Islet precursor cell (in vitro differentiated cells): ENCODE measurements at places on chromosomes 12 and 14.
A peak's percentile ranks its signal among the peaks of the same experiment; 100 is the strongest.

DNA sequence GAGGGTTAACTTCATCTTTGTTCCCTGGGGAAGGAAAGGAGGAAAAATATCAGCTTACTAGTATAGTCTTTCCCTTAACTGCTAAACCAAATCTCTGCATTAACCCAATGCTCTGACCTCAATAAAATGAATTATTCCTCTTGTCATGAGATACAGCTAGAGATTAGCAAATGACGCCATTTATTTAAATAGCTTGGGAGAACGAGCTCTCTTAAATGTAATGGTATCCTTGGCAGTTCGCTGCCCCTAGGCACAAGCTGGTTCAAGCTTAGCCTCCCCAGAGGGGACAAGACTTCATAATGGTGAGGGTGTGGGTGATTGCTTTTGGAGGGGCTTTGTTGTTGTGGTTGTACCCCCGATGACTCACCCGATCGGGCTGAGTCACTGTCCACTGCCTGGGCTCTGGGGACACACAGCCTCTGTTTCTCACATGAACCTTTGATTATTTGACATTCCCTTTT, 19.6 kb downstream of the FNTB start:
- DNase-seq, result no peak

- peak; percentile 29 for DNase-seq
Measured at GRCh38 chr12:128078301-128078971, 188.5 kb upstream of the TMEM132C start.

GRCh38 chr12:26690601-26691000, 142.4 kb downstream of the ITPR2 start:
- DNase-seq, result no peak

DNA sequence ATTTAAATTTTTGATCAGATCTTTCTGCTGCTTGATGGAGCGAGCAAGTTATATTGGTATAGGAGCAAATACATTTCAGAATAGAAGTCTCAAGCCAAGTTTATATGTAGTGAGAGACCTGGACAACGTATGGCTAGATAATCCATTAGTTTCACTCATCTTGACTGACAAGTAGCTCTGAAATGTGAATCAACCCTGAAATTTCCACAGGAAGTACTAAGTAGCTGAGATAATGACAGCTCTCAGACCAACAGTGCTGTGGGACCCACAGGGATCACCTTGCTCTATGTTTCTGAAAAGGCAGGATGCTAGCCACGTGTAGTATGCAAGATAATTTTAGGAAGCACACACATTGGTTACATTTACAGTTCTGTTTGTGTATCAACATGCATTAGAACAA, 258.6 kb upstream of the FOXN3 start:
- DNase-seq, result no peak

GRCh38 chr12:47817272-47818006, 2.3 kb downstream of the HDAC7 start:
- DNase-seq, result no peak

GRCh38 chr14:70188322-70188658, 461 bp downstream of the SLC8A3 start:
- no peak for DNase-seq

DNA sequence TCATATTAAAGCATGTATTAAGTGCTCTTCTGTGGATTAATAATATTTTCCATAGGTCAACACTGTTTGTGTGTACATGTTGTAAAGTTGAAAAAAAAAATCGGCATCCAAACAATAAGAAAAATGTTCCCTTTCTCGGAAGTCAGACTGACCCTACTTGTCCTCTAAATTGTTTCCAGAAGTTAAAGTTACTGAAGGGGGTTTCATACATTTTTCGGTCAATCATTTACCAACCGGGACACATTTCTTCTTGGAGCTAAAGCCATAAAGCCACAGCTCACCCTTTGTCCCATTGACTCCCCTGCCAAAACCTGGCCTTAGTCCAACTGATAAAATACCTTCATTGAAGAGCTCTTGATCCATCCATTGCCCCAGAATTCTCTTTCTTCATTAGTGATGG, 230.0 kb downstream of the ANO2 start:
- DNase-seq, result no peak

GRCh38 chr12:77979597-77980250, 149.0 kb downstream of the NAV3 start:
- no peak for DNase-seq

- no peak for DNase-seq
Measured at GRCh38 chr12:57366315-57366714, 64.5 kb downstream of the R3HDM2 start.

DNA sequence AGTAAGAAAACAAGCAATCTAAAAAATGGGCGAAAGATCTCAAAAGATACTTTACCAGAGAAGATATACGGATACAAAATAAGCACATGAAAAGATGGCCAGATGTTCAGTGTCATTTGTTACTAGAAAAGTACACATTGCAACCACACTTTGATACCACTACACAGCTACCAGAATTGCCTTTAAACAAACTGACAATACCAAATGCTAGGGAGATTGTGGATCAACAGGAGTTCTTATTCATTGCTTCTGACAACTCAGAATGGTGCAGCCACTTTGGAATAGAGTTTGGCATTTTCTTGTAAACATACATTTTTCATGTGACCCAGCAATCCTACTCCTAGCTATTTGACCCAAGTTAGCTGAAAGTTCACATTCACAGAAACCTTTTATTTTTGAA, 136.3 kb downstream of the FUT8 start:
- no peak for DNase-seq

DNA sequence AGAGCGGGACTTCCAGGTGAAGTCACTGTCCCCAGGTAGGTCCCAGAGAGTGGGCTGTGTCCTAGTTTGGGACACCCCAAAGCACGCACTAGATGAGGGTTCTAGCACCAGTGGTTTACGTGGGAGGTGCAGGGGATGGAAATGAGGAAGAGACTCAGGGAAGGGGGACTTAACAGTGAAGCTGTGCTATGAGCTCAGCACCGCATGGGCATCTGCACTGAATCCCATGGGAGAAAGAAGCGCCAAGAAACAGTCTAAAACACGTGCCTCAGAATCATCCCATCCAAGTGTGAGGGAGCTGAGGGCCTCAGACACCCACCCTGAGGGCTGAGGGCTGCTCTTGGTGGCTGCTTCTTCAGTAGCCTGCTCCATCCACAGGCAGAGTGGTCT, 71.5 kb upstream of the ZFP36L1 start:
- peak; percentile 52 for DNase-seq

- no peak for DNase-seq
Measured at GRCh38 chr14:75996488-75996887, 10.9 kb downstream of the IFT43 start.

- DNase-seq, result no peak
Measured at GRCh38 chr12:206746-207440, 7.1 kb downstream of the SLC6A12 start.

DNA sequence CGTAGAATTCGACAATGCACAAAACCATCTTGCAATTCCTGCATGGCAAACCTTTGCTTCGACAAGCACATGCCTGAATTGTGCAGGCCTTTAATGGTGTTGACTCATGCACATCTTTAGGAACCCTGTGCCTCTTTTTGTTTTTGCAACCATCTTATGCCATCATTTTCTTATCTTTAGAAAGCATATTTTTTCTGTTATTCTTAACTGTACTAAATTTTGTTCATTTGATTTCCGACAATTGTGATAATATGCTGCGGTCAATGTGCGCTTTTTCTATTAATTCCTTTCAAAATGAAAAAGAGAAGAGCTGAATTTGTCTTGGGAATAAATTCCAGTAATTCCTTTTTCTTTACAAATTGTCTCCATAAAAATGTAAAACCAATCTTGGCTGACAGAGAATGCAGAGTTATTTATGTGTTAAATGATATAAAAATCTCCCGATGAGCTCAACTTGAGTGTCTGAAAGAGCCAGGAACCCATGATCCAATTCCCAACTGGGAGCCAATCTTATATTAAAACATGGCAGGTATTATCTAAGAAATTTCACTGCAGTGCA, 20.1 kb upstream of the CDK17 start:
- DNase-seq, result no peak

- peak; percentile 62 for DNase-seq
Measured at GRCh38 chr12:116164250-116165035, 113.0 kb downstream of the MED13L start.

DNA sequence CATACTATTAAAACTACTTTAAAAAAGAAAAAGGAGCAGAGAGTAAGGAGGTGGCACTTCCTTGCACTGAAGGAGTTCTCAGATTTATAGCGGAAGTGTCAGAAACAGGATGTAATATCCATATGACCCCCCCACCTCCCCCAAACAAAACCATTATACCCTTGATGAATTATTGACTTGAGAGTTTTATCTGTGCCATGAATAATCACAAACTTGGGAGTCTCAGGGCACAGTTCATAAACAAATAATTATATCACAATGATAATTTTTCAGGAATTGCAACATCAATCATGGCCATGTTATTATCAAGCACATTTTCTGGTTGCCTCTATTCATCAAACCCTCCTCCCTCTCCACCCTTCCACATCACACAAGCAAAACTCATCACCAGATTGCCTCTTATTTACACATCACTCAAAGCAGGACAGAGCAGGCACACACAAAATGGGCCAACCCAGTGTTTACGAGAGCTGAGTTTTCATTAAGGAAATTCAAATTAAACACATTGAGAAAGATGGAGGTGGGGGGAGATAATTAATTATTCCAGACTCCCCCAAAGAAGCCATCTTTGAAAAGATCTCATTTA, 141.4 kb downstream of the EGLN3 start:
- DNase-seq, result no peak

DNA sequence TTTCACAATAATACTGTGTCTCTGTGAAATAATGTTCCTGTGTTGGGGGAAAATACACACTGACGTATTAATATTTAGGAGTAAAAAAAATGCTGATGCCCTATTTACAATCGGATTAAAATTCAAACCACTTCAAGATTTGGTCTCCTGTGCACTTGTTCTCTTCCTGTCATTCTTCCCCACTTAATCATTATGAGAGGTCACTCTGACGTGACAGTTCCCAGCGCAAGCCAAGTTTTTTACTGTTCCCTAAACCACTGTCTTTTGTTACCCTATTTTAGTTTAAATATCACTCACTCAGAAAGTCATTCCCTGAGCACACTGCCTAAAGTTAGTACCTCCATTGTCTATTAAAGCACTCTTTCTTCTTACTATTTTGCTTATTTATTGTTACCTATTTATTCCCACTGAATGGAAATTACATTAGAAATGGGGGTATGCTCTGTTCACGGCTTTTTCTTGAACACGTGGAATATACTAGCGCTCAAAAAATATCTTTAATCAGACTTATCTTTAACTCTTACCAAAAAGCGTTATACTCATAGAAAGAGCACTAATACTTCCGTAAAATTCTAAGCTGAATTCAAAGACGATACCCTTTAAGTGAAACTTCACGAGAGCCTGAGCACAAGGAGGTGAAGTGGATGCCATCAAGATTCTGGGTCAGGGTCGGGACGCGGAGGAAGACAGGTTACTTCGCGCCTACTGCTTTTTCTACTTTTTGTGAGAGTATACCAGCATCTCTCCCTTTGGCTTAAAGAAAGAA, 670 bp upstream of the PSMA3 start:
- DNase-seq, result no peak

- DNase-seq, result no peak
Measured at GRCh38 chr14:95533822-95534221, 1.0 kb upstream of the GLRX5 start.

DNA sequence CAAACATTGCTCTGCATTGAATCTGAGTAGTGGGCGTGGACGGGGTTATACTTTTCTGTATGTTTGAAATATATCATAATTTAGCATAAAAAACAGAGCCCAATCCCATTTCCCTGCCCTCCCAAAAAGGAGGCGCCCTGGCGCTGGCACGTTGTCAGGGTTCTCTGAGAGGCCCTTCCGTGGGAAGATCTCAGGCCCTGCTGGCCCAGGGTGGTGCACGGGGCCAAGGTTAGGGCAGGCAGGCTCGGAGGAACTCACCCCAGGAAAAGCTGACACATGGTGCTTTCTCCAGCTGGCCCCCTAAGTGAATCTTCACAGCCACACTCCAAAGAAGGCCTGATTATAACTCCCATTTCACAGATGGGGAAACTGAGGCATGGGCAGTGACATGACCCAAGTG, 17.2 kb downstream of the DIO3 start:
- no peak for DNase-seq

- DNase-seq, result no peak
Measured at GRCh38 chr14:61733972-61734371, 28.2 kb upstream of the SNAPC1 start.

GRCh38 chr12:4894019-4894418, 15.7 kb upstream of the KCNA1 start:
- no peak for DNase-seq

GRCh38 chr12:79294590-79294989, 396.2 kb downstream of the PAWR start:
- no peak for DNase-seq

DNA sequence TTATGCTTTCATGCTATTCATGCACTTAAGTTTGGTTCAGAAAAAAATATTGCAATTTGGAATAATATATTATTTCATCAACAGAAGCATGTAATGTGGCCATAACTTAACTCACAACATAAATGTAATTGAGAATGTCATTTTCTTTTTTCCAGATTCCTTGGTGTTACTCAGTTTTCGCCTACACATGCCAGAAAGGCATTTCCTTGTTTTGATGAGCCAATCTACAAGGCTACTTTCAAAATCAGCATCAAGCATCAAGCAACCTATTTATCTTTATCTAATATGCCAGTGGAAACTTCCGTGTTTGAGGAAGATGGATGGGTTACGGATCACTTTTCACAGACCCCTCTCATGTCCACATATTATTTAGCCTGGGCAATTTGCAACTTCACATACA, 14.4 kb downstream of the TRHDE start:
- DNase-seq, result no peak

DNA sequence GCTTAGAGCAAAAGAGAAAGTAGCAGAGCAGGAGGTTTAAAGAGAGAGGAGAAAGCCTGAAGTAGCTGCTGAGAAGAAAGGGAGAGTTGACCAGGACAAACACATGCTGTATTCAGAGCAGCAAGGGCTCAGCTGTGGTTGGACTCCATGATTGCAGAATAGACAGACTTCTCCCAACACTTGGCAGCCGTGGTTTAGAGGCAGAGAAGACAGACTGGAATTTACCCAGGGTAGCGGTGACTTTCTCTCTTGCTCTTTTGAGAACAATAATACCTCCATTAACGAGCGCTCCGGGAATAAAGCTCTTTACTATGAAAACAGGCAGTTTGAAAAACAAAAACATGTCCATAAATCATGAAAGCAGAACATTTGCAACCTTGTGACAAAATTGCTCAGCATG, 21.4 kb upstream of the IGF1 start:
- no peak for DNase-seq

DNA sequence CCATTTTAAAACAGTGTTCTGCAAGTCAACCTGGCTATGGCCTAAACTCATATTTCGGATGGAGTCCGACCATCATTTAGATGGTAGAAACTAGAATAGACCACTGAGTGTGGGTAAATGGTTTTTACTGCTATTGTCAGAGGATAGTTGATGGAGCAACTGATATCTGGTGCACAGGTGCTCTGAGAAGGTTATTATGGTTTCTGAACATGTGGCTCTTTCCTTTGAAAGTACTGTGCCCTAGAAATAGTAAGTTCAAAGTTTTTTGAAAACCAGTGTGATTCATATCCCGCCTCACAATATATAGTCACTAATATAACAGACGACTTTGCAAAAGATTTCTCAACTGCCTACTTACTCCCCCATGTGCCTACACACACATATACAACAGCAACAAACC, 64.4 kb upstream of the BTG1 start:
- DNase-seq, result no peak

- DNase-seq, result no peak
Measured at GRCh38 chr14:37618498-37619028, 23.1 kb downstream of the TTC6 start.
